Activated gamma-delta T cell treated with anti-CD3 and anti-CD28 coated beads, Interleukin-2, amount 50 U/mL, for 16 hours (primary cell): ENCODE measurements at places on chromosomes 1 and 21.

DNA sequence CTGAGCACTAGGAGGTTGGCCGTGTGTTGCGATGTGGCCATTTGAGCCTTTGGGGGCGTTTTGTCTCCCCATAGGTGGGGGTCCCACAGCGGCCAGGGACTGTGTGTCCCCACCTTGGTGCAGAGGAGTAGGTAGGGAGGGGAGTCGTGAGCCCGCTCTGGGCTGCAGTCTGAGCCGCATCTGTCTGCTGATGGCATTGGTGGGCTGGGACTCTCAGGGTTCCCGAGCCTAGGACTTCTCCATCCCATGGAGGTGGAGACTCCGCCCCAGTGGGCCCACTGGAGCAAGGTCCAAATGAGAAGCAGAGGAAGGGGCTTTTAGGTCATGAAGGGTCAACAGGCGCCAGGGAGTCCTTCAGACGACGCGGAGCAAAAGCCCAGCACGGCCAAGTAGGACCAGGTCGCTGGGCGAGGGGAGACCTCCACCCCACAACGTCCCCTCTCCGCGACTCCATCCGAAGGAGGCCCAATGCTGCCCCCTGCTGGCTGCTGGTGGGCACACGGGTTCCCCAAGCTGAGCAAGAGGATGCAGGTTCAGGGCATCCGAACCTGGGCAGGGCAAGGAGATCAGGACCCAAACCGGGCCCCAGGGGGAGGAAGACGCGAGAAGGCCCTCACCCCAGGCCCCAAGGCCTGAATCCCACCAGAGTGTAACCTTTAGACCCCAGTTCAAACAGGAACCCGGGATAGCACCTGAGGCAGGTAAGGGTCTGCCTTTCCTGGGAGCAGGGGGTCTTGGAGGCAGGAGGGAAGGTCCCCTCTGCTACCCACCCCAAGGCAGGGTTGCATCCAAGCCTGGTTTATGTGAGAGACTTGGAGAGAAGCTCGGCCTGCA, 14.9 kb downstream of the TTC34 start:
- DNase-seq, result peak; percentile 65

DNA sequence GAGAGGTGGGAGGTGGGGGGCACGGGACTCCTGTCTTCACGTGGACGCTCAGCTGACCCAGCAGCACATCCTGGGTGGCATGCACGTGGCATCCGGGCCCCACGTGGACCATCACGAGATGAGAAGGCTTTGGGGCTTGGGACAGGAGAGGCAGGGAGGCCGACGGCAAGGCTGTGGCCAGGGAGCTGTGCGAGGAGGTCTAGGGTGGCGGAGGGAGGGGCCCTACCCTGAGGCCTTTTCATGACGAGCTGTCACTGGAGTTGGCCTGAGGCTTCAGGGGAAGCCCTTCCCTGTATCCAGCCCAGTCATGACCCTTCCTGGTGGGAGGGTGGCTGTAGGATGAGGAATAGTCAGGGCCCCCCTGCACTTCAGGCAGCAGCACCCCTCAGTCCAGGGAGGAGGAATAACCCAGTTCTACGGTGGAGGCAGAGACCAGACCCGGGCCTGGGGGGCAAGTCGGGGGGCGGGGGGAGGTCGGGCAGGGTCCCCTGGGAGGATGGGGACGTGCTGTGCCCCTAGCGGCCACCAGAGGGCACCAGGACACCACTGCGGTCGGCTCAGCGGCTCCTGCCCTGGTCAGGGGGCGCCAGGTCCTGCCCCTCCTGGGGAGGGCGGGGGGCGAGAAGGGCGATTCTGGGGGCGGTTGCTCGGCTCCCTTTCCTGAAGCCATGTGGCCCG, 2.0 kb upstream of the PERM1 start:
- peak; percentile 51 for DNase-seq

- DNase-seq, result no peak
These were observed 117.7 kb downstream of the SIM2 start for GRCh38 chr21:36816561-36817130.

GRCh38 chr1:20102875-20103274, 16.5 kb downstream of the PLA2G2D start:
- DNase-seq, result no peak

DNA sequence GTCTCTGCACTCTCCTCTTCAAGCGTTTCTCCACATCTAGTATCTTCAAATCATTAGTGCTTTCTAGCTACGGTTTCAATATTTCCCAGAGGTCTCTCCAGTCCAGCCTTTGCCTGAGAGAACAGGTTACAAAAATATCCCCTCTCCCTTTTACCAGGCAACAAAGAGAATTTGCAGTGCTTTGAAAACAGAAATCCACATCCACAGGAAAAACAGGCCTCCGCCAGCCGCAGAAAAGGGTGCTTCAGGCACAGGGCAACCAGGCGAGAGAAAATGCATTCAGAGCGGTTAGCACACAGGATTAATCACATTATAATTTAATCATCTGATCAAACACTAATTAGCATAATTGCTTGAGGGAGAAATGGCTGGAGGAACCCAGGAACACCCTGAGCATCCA, 13.8 kb downstream of the DSCAM start:
- DNase-seq, result no peak

DNA sequence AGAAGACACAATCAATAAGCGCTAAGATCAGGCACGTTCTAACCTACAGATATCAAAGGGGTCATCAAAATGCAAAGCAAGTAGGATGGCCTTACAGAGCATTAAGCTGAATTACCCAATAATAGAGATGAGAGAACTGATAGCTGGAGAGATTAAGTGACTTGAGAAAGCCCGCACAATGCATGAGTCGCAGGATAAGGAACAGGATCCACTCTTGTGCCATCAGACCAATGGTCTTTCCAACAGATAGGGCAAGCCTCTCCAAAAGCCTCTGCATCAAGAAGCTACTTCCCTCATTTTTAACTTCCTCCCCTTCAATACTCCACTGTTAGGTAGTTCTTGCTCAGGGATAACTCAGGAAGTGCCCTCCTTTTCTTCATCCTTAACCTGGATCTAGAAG, 2.6 kb downstream of the CHML start:
- DNase-seq, result no peak

GRCh38 chr1:27526569-27527222, 36.7 kb upstream of the WASF2 start:
- no peak for DNase-seq

- no peak for DNase-seq
These were observed 269.5 kb upstream of the NCAM2 start for GRCh38 chr21:20728691-20729090.

GRCh38 chr1:74629283-74629682, 44.3 kb downstream of the ERICH3 start:
- DNase-seq, result no peak

DNA sequence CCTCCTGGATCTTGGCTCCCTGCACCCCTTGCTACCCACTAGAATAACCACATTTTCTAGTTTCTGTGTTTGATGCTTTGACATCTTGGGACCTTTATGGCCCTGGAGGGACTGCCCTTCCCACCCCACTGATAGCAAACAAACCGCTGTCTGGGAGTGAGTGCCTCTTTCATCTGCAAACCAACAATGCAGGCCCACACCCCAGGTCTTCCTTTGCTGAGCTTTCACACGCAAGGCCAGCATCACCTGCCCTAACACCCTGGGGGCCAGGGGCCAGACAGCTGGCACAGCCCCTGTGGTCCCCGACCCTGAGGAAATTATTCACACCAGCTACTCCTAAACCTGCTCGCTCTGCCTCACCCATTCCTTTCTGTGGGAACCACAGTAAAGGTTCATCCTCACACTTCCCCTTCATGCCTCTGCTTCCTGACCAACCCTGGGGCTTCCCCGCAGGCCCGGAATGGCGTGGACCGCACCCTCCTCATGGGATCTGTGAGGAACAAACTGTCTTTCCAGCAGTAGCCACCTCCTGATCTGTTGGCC, 15.4 kb downstream of the SLC2A7 start:
- no peak for DNase-seq

GRCh38 chr1:43427941-43428340, 25.8 kb downstream of the HYI start:
- no peak for DNase-seq

- DNase-seq, result no peak
These were observed 1.2 kb upstream of the ATP13A2 start for GRCh38 chr1:17012775-17013490.

GRCh38 chr21:38848187-38848609, 42.5 kb downstream of the ETS2 start:
- no peak for DNase-seq

DNA sequence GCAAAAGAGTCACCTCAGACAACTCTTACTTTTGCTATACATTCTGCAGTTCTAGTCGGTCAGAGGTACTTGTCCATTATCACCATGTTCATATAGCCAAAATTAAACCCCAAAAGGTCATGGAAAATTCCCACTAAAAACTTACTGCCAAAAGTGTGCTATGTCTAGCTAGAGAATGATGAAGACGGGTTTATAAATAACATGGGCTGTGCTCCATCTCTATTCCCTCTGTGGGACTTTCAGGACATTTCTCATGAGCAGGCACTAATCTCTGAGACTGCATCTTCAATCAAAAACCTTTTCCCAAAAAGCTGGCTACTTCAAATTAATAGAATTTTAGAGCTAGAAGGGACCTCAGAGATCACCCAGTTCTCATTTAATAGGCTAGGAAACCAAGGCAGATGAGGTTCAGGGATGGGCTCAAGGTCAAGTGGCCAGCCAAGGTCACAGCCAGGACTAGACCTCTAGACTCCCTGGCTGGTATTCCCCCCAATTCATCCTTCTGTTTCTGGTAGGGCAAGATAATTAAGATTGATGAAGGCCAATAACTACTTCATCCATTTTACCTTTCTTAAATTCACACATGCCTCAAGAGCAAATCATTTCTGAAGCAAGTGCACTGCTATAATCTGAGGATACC, 21.0 kb upstream of the MOB3C start:
- DNase-seq, result no peak

DNA sequence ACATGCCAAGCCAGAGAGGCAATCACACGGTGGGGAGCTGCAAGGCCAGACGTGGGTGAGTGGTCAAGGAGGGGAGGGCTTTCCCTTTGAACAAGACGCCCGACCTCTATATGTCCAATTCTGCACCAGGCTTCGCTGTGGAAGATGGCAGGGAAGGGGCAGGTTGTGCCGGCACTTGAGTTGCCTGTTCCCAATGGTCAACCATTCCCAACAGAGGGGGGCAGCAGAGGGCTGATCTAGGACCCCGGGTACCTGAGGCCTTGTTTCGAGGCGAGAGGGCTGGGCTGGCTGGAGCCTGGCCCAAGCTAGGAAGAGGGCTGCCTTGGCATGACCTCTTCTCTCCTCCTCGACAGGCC, 64.9 kb downstream of the TMEM53 start:
- DNase-seq, result no peak

DNA sequence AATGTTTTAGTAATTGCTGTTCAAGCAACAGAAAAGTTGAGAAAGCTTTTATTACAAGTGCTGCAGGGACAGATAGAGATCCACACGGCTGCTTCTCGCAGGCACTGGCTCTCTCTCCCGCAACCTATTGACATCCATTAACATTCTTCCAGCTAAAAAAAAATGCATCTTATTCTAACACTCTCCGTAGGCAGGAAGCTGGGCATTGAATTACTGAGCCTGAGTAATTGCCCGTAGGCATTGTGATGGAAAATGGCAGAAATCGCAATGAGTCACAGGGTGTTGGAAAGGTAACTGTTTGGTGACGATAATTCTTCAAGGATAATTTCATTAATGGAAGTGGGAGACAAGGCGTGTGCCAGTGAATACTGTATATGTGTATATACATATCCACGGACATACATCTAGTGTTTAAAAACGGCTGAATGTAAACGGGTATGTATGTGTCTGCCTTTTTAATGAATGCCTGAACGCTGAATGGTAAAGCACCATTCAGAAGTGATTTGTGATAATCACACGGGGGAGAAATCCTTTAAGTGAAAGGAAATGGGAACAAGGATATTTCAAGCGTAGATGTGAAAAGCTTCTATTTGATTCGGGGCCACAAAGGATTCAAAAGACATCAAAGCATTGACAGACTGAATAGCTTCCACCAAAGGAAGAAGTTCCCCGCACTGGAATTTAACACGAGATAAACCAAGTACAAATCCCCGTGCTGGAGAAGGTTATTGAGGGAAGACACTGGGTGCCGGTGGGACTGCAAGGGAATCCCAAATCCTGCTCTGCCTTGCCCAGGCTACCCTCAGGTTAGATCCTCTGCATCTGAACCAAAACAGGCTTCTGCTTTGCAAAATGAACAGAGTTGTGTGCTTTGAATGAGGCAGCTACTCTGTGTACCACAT, 567.2 kb downstream of the NPHP4 start:
- DNase-seq, result no peak

GRCh38 chr1:176696109-176696508, 233.1 kb downstream of the PAPPA2 start:
- no peak for DNase-seq

DNA sequence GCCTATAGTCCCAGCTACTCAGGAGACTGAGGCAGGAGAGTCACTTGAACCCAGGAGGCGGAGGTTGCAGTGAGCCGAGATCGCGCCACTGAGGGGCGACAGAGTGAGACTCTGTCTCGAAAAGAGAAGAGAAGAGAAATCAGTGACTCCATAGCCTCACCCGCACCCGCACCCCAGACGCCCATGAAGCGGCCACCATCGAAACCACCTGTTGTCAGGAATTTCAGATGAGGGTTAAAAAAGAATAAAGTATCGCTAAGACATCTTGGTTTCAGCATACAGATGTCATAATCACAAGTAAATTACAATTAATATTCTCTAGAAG, 47.4 kb downstream of the NPHP4 start:
- no peak for DNase-seq

DNA sequence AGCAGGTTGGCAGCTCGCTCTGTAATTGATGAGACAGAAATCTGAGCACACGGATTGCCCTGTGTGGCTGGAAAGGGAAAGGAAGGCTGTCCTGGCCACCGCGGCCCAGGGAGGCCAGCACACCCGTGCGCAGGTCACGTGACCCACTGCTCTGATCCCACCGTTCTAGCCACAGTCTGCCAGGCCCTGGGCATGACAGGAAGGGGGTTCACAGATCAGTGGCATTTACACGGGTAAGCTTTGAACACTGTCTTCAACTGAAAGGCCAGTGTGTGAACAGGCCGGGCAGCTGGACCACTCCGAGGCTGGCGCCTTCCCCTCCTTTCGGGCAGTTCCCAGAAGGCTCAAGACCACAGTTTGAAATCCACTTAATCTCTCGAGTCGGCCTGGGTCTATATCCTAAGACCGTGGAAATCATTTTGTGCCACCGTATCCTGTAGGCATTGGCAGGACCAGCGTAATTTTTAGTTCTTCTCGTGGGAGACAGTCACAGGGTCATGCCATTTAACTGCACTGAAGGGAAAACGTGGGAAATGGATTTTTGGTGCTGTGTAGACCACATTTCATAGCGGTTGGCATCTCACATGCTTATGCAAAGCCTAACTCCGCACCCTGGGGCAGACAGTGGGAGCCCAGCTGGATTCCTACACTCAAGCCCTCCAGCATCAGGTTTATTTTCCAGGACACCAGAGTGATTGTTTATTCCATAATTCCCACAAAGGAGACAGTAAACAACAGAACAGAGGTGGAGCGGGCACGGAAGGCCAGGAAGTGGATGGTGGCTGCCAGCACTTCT, 3.1 kb upstream of the ADARB1 start:
- no peak for DNase-seq

- no peak for DNase-seq
These were observed 402.4 kb upstream of the ZP4 start for GRCh38 chr1:238293075-238293474.

GRCh38 chr21:20783611-20784010, 214.6 kb upstream of the NCAM2 start:
- DNase-seq, result no peak
